Stimulated activated CD8-positive, alpha-beta memory T cell treated with anti-CD3 and anti-CD28 coated beads, Interleukin-2, amount 100 ng/mL, for 1 hour (primary cell): ENCODE measurements at places on chromosomes 7 and 10.
A peak's percentile ranks its signal among the peaks of the same experiment; 100 is the strongest.

GRCh38 chr10:104835422-104835821 is 194.3 kb downstream of the SORCS3 start:
- no peak for DNase-seq

GRCh38 chr7:135291809-135292253 is 58.2 kb downstream of the STRA8 start:
- DNase-seq = no peak

GRCh38 chr10:62613424-62613823 is 191.1 kb upstream of the ADO start:
- DNase-seq = no peak

DNA sequence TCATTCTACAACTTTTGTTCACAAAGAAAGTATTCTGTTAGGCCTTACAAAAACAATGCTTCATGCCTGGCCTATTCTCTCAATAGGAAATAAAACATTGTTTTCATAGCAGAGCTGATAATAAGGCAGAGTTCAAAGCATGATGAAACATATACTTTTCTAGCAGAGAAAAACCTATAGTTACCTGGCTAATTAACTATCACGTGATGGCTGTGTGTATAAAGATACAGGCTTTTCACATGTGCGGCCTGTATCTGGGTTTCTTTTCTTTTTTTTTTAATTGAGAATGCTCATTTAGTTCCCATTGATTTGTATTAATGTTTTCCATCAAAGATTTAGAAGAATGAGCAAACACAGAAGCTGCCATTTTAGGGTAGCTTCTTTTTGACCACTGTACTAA is 51.7 kb downstream of the ARID5B start:
- DNase-seq = no peak

DNA sequence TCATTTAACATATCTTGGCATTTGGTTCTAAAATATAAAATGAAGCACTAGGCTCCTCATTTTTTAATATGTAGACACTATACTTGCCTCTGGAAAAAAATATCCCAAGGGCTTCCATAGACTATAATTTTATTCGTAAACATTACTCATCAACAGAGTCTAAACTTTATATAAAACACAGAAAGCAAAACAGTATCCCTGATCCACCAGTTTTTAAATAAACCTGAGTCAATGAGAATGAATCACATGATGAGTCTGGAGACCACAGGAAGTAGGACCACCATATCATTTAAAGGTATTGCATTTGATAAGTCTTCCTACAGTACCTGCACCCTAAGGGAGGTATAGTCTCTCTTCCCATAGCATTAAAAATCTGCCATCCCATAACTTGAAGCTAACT is 228.0 kb downstream of the DGKI start:
- no peak for DNase-seq

DNA sequence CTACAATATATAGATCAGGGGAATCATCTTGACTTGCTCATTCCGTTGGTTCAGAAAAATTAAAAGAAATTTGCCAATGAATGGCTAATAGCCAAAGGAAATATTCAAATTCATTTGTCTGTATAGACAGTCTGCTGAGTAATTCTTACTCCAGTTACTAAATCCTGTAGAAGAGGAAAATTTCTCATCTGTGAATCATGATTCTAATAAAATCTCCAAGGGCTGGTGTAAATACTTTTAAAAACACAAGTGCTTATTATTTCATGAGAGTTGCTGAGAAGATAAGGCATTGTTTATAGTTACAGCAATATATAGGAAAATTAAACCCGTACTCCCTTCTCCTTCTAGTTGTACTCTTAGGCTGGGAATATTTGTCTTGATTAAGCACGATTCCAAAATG is 53.0 kb downstream of the WNT2 start:
- no peak for DNase-seq

DNA sequence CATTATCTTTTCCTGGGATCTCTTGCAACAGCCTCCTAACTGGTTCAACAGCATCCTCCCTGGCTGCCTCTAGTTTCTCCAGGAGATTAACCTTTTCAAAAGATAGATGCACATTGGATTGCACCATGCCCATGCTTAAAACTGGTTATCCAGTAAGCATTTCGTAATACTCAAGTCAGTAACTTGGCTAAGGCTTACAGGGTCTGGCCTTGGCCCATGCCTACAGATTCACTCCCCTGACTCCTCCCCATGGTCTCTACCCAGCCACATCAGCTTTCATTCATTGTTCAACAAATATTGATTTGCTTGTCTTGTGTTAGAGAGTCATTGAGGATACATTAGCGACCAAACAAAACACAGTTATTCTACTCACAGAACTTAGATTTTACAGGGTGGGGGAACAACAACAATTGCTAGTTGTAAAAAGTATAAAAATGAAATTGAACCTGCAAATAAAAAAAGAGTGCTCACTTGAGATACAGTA is 1.8 kb upstream of the KIF20B start:
- DNase-seq = no peak

GRCh38 chr7:95951531-95951930 is 179.2 kb downstream of the DYNC1I1 start:
- no peak for DNase-seq

GRCh38 chr7:79307376-79307775 is 146.1 kb downstream of the MAGI2 start:
- DNase-seq = no peak

DNA sequence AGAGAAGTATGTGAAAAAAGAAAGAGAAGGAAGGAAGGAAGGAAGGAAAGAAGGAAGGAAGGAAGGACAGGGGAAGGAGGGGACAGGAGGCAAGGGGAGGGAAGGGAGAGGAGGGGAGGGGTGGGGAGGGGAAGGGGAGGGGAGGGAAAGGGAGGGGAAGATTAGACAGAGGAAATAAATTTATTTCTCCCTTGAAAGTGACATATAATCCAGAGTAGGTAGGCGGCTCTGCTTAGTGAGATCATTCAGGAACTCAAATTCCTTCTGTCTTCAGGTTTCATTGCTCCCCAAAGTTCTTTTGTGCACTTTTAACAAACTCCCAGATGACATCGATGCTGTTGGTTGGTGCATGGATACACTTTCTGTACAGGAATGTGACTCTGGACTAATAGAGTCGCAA is 594.7 kb upstream of the STEAP1 start:
- DNase-seq = no peak

GRCh38 chr7:51007551-51008505 is 225.1 kb upstream of the GRB10 start:
- no peak for DNase-seq

- no peak for DNase-seq
Observed at GRCh38 chr7:143295870-143296269, 7.7 kb downstream of the CASP2 start.

GRCh38 chr10:25483999-25484398 is 309.2 kb downstream of the GPR158 start:
- DNase-seq = no peak

GRCh38 chr10:129756912-129757901 is 206.9 kb downstream of the EBF3 start:
- no peak for DNase-seq

DNA sequence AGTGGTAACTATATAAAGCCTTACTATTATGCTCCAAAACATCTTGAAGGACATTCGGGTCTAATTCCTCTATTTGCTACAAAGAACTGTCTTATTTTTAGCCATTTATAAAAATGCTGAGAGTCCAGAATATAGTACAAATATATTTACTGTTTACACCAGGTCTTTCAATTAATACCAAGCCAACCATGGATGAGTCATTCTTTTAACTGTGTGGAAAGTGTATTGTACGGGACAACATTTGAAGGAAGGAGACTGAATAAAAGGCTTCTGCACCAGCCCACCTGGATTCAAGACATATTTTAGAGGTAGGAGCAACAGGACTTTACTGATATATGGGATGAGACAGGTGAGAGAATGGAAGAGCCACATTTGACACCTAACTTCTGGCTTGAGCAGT is 35.4 kb downstream of the MASTL start:
- no peak for DNase-seq

DNA sequence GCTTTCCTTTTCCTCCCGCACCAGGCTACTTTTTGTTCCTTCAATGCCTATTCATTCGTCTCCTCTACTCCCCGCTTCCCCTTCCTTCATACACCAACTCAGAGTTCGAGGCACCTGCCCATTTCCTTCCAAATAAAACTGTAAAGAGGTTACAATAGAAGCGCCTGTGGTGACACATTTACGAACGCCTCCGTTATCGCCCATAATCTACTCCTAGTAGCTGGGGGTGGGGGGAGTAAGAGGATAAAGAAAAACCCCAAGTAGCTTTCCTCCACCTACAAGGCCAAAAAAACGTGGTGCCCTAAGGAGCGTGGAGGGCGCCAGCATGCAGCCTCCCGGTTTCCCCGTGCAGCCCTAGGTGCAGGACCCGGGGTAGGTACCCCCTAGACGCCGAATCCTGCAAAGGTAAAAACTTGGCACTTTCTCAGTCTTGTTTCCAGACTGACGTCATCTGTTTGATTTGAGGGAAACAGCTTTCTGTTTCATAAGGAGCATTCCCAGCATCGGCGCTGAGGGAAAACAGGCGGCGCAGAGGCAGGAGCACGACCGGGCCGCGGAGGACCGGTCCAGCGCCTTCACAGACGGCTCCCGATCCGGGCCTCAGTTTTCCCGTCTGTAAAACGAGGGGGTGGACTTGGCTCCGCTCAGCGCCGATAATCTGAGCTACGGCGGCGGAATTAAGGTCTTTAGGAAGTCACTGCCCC is 922 bp downstream of the PPA1 start:
- DNase-seq = no peak

DNA sequence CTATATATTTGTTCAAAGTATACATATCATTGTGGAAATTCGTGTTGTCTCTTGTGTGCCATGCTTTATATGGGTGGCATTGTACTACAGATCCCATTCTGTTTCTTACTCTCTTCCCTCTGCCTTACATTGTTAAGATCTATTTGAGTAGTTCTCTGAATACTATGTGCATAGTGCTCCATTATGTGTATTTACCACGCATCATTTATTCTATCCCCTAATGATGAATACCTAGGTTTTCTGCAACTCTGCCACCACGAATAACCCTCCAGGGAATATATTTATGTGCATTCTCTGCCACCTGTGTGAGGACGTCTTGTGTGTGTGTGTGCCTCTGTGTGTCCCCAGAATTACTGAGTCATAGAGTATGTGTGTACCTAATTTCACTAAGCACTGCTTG is 431.2 kb upstream of the C7orf33 start:
- no peak for DNase-seq

GRCh38 chr10:52484206-52485065 is 170.4 kb downstream of the DKK1 start:
- DNase-seq = no peak

DNA sequence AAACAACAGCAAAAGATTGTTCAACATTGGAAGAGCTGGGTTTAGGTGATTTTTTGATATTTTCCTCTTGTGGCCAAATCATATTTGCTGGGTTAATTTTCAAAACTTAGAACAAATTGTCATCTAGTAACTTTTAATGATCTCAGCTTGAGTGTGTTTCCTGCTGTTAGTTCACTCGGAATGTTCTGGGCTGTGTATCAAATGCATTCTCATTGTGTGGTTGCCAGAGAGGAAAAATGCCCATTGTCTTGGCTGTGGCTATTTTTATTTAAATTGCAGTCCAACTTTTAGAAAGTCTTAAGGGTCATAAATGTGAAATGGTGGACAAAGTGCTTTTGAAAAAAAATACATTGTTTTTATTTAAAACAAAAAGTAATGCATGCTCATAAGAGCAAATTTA is 542.0 kb downstream of the TNS3 start:
- DNase-seq = no peak

GRCh38 chr7:149621776-149622175 is 124.2 kb upstream of the ZNF746 start:
- DNase-seq = no peak

GRCh38 chr10:124186956-124187355 is 93.6 kb upstream of the CHST15 start:
- DNase-seq = no peak

GRCh38 chr7:5629941-5630340 is 151.5 kb downstream of the RNF216 start:
- peak; percentile 36 for DNase-seq

DNA sequence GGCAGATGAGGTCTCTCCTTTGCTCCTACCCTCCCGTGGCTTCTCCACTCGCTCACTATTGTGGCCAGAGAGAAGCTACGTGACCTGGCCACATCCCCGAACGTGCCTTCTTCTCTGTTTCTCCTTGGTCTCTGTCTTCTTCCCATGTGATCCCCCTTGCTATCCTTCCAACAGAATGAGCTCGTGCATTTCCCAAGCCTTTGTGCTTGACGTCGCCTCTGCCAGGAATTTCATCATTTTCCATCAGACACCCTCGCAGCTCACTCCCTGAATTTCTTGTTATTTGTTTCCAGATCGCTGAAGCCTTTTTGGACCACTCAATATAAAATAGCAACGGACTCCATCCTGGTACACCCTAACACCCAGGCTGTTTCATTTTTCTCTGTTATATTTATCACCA is 13.8 kb upstream of the INHBA start:
- DNase-seq = no peak

GRCh38 chr10:69892406-69892805 is 90.7 kb downstream of the COL13A1 start:
- no peak for DNase-seq
